ENCODE measurements at places on chromosomes 5 and 9.

DNA sequence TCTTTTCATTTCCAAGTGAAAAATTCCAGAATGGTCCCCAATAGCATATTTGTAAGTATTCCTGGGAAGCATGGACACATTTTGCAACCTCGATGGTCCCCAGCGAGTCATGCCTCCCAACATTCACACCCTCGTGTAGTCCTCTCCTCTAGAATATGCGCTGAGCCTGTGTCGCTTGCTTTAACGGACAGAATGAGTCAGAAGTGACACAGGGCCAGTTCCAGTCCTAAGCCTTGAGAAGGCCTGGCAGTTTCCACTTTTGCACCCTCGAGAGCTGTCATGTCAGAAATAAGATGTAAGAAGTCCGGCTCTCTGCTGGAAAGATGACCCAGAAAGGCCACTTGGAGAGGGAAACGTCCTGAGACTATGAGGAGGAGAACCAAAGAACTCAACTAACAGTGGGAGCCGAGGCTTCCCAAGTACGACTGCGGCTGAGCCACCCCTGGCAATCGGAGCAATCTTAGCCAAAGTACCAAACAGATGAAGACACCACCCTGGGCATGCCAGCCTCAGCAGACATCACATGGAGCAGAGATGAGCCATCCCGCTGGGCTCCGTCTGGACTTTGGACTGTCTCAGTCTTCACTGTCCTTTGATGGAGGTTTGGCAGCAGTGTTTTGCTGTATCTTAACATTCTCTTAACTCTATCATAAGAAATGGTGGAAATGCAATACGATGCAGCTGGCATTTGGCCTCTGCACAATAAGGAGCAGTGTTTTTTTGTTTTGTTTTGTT, 42.6 kb upstream of the GFPT2 start:
- no peak for DNase-seq

DNA sequence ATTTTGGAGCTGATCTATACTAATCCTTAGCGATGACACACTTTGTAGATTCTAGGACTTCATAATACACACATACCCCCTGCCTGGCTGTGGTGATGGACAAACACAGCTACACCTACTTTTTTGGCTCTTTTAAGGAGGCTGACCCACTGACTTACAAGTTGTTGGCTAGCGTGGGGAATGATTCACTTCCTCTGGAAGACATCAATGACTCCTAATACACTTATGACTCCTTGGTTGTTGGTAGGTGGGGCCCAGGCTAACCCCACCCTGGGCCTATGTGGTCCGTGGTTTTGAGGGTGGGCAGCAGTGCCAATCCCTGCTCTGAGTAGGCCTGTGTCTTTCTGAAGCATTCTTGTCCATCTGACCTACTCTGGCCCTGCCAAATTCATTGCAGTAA, 144.4 kb downstream of the SLC12A2 start:
- peak; percentile 39 for DNase-seq

- no peak for DNase-seq
These were observed 121.5 kb downstream of the MAST4 start for GRCh38 chr5:66717455-66718373.

- DNase-seq = no peak
These were observed 30.7 kb upstream of the SMC5 start for GRCh38 chr9:70228118-70228517.

DNA sequence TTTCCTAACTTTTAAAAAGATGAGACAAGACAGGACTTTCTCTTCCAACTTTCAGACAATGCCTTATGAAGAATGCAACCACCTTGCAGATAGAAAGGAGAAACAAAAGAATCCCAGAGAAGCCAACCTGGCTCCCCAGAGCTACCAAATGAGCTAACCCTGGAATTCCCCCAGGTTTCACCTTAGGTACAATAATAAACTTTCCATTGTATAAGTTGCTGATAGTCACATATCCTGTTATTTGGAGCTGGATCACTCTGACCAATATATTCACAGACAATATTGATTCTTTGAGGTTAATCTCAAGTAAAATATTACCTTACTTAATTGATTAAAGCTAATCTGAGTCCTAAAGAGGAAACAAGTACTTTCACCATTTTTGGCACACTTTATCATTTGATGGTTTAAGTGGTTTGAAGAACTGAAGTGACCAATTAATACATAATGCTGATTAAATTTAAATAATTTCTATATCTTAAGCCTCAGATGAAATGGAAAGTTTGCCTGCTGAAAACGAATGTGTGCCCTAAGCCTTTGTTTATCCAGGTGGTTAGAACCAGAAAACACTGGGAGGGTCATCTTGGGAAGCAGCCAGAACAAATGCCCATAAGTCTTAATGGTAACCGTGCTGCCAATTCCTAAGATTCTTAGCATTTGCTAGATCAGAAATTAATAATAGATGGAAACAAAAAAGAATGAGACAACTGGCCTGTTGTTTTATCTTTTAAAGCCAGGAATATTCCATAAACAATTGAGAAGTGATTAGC, 159.6 kb upstream of the SLC12A2 start:
- no peak for DNase-seq

GRCh38 chr9:69260161-69260560, 64.9 kb upstream of the ENTREP1 start:
- no peak for DNase-seq

All from lower leg skin (tissue), 4 donors.